Right lobe of liver (tissue), 6 donors: ENCODE measurements at places on chromosomes 3 and 15.

DNA sequence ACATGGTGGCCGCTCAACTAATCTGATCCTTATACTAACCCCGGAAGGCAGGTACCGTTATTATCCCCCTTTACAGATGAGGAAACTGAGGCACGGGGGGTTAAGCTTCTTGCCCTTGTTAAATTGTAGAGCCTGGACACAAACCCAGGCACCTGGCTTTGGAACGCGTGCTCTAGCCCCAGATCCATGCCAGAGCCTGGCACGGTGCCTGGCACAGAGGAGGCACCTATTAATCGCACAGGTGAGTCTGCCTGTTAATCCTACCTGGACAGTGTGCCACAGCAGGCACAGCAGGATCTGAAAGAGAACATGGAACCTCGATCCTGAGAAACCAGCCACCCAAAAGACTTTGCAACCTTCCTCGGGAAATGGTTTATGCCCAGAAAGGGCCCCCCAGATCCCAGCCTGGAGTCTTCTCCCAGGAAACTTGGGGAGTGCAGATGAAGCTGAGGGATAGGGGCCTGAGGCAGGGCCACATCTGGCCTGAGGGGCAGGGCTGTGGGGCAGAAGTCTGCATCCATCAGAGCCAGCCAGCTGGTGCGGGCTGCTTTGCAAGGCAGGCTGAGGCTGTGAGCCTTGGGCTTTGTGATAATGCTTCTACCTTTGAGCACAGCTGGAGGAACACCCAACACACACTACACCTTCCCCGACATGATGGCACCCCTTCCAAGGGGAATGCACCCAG, 55.3 kb upstream of the SLC6A1 start:
- DNase-seq: peak; percentile 12

DNA sequence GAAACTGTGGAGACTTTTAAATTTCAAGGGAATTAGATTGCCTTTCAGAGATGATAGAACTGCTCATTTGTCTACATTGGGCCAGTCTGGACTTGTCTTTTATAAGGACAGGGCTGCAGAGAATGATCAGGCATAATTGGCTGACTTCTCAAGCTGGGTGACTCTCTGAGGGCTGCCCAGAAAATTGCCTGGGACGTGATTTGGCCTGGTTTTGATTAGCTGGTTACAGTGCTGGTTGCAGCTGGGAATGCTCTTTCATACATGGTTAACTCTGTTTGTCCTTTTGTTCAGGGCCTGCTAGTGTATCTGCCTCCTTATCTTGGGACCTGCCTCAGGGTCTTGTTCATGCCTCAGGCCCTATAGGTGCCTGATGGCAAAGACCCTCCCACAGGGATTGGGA, 245.6 kb downstream of the CLSTN2 start:
- DNase-seq: no peak

DNA sequence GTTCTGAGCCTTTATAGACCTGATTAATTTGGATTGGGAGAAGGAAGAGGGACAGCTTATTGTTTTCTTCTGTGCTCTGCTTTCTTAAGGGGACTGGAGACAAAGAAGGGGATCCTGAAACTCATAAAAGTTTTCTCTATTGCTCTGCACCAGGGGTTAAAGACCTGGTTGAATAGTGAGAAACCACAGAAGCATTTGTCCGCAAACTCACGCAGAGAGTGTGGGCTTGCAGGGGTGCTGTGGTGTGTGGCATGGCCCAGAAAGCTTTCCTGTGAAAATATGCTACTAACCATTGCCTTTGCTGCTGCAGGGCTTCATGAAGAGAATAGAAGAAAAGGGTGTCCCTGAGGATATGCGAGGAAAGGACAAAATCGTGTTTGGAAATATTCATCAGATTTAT, 73.1 kb upstream of the UMPS start:
- DNase-seq: no peak

DNA sequence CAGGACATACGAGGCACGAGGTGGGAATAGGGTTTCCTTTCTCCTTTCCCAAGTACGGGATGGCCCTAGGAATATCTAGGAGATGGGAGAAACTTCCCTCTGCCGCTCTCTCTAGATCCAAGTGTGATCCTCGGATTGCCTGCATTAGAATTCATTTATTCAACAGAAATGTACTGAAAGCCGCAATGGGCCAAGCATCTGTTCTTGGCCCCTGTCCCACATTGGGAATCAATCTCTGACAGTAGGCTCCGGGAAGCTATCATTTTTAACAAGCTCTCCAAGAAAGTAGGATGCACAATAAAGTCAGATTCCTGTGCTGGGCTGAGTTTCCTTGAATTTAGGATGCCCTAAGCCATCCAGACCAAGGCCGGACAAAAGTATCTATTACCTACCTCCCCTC, 37.2 kb upstream of the CA12 start:
- peak; percentile 17 for DNase-seq

- DNase-seq: no peak
These were observed 369.8 kb downstream of the SV2B start for GRCh38 chr15:91469632-91470567.
